ENCODE measurements at places on chromosomes 7 and 10.

GRCh38 chr10:51640120-51640819 lies 59.1 kb downstream of the CSTF2T start:
- no peak for DNase-seq

DNA sequence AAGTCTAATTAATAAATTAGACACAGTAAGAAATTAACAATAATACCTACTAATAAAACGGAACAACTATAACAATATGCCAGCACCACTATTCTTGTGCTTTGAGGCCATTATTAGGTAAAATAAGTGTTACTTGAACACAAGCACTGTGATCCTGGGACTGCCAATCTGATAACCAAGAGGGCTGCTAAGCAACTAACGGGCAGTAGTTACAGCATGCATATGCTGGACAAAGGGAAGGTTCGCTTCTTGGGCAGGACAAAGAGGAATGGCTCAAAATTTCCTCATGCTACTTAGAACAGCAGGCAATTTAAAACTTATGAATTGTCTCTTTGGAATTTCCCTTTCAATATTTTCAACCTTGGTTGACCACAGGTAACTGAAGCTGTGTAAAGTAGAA lies 718.6 kb downstream of the SORCS3 start:
- DNase-seq, result no peak

DNA sequence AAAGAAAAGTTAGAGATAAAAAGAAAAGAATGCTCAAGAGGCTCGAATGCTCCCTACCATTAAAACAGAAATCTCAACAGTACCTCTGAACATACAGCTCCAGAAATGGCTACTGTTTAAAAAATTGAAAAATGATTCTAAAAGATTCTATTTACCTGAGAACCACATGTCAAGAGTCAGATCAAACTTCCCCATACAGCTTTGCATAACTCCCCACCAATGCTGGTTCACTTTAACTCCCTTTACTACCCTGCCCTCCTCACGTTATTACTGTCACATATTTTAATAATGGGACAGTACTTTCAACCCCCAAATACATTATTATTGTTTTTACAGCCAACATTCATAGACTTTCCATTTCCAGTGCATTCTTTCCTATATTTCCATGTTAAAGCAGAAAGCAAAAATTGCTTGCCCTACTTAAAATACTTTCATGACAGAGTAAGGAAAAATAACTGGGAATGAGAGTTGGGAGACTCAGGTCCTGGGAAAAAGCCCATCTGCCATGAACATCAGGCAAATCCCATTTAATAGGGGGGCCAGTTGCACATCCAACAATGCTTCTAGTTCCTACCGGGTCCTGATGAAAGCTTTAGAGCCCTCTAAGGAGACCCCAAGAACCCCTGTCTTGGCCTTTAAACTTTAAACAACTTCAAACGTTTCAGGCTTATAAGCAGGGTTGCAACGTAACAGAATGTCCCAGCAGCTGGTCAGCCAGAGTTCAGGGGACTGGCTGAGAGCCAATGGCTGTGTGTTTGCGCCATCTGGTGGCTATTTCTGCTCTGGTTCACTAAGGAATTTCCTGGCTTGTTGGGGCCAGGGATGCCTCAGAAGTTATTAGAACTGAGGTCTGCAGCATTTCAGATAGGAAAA lies 247.4 kb downstream of the ELMO1 start:
- no peak for DNase-seq

GRCh38 chr10:24047176-24047575 lies 161.8 kb upstream of the KIAA1217 start:
- DNase-seq, result no peak

- no peak for DNase-seq
These were observed 675.6 kb downstream of the MAGI2 start for GRCh38 chr7:78777829-78778228.

GRCh38 chr10:18793951-18794350 lies 134.7 kb downstream of the ARL5B start:
- no peak for DNase-seq

DNA sequence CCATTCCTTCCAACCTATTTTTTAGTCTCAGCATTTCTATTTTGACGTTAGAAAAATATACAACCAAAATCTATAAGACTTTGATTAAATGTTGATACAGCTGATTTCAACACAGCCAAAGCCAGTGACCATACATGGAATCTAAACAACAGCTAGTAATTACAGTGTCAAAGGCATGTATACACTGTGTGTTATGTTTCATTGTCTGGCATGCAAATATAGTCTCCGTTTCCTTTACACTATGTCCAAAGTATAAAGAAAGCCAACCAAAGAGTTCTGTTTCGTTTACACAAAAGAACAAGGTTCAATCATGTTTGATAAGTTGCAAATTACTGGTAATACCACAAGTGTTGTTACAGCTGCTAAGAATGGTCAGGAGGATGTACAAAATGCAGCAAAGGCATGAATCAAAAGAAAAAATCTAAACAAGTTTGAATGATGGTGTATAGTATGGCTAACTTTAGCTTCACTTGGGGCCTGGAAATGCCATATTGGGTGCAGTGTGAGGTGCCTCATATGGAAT lies 268.3 kb upstream of the FERD3L start:
- DNase-seq, result no peak

DNA sequence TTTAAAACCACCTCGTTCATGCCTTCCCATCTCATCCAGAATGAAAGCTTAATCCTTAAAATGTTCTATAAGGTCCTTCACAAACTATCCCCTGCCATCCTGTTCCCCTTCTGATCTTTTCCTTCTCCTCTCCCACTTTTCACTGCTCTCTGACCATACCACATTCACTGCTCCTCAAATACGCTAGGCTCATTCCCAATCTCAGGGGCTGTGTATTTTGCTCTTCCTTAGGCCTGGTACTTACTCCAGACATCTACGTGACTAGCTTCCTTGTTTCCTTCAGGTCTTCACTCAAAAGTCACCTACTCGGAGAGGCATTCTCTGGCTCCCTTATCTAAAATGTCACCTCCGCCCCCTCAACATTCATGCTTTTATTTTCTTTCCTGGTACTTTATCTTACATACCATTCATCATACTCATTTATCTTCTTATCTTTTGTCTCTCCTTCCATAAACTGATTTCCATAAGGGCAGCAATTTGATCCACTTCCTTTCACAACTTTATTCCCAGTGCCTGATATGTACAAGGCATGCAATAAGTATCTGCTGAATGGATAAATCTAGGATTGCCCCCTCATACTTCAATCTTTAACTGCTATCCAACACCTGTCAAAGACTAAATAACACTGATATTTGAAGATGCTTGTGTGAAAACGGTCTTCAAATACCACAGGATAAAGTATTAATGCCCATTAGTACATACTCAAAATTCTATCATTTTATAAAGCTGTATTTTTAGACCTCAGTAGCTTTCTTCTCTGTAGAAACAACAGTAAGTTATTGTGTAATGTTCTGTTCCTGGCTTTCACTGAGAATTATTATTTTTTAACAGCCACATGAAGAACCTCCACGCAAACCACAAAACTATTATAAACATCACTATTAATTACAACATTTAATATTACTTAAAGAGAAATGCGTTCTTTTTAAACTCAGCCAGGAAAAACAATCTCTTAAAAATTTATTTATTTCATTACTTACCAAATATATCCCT lies 27.0 kb downstream of the JMJD1C start:
- DNase-seq, result no peak

Data from C1 segment of cervical spinal cord (tissue), 14 donors.